ENCODE measurements at places on chromosomes 2 and 18. TPM values are rescaled to one million over a fixed set of nuclear protein-coding genes. Genes with fewer than 3 reads are reported as not detected.

Gene ZNF804A
- total RNA-seq, result not detected

Gene GBX2
- not detected for total RNA-seq

Gene HAUS1
- 37.3 TPM for total RNA-seq

Gene NAB1
- 63.3 TPM for total RNA-seq

Gene ATP9B
- 56.9 TPM for total RNA-seq

Gene FOXD4L1
- 1.3 TPM for total RNA-seq

Gene LYPD6B
- not detected for total RNA-seq

Gene GNLY
- total RNA-seq, result 0.63 TPM
